ENCODE measurements at places on chromosomes 1 and 21. TPM values are rescaled to one million over a fixed set of nuclear protein-coding genes. Genes with fewer than 3 reads are reported as not detected.

Gene FMOD
- total RNA-seq, result 0.35 TPM

Gene VSIG8
- not detected for total RNA-seq

Gene EFNA3
- 6.6 TPM for total RNA-seq

Gene KRTAP19-1
- total RNA-seq, result not detected

Gene ZNF697
- total RNA-seq, result 19.5 TPM

Gene TSPEAR
- total RNA-seq, result not detected

Gene SLC39A1
- total RNA-seq, result 113 TPM

Gene WDR64
- total RNA-seq, result not detected

GRCh38 chr21:34589511-34590282 lies 25.2 kb downstream of the RCAN1 start:
- peaks cover 4% of the 10 kb centered on the region for H3K4me1 ChIP-seq
- H3K4me3 ChIP-seq, result no peak overlapping the region
- no peak for DNase-seq
- H3K36me3 ChIP-seq, result peaks cover 9% of the 10 kb centered on the region
- no peaks in the 10 kb centered on the region for H3K27me3 ChIP-seq

GRCh38 chr1:172588296-172589291 lies 55.6 kb downstream of the SUCO start:
- H3K27me3 ChIP-seq, result no peaks in the 10 kb centered on the region
- peaks cover 35% of the 10 kb centered on the region for H3K36me3 ChIP-seq
- no peak for DNase-seq
- no peak overlapping the region for H3K4me3 ChIP-seq
- no peaks in the 10 kb centered on the region for H3K4me1 ChIP-seq

- no peaks in the 10 kb centered on the region for H3K27me3 ChIP-seq
- peak; percentile 8 for DNase-seq
These were observed at the start of gene B3GALT2 for GRCh38 chr1:193185901-193186731. Gene B3GALT2 (minus strand): TSS chr1:193186613. CDS start chr1:193181562, 5,051 bp downstream.

DNA sequence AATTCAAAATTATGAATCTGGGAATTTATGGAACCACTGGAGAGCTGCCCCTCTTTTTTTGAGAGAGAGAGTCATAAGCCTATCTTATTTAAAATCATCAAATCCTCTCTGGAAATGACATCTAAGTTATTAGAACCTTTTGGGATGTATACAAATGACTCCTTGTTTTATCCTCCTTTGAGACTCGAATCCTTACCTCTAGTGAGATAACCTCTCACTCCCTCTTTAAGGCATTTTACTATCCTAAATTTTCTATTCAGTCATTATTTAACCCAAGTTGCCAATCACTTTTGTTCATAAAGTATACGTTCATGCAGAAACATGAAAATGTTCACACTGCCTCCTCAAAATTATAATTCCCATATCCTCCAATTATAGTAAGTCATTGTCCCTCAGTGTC lies 313.6 kb upstream of the C1orf87 start:
- H3K36me3 ChIP-seq, result no peaks in the 10 kb centered on the region
- no peak overlapping the region for H3K27ac ChIP-seq
- H3K27me3 ChIP-seq, result no peaks in the 10 kb centered on the region
- no peak for DNase-seq

GRCh38 chr1:41870076-41870562 lies 48.6 kb downstream of the HIVEP3 start:
- H3K4me1 ChIP-seq, result peaks cover 5% of the 10 kb centered on the region
- H3K27ac ChIP-seq, result no peak overlapping the region
- no peak for DNase-seq
- no peaks in the 10 kb centered on the region for H3K36me3 ChIP-seq
- no peaks in the 10 kb centered on the region for H3K27me3 ChIP-seq

GRCh38 chr1:185608177-185608576 lies 126.0 kb upstream of the HMCN1 start:
- no peaks in the 10 kb centered on the region for H3K4me1 ChIP-seq
- H3K27me3 ChIP-seq, result no peaks in the 10 kb centered on the region
- DNase-seq, result no peak
- H3K27ac ChIP-seq, result no peak overlapping the region
- H3K36me3 ChIP-seq, result no peaks in the 10 kb centered on the region
- no peak overlapping the region for H3K4me3 ChIP-seq

- H3K27me3 ChIP-seq, result no peaks in the 10 kb centered on the region
- peaks cover 25% of the 10 kb centered on the region for H3K4me1 ChIP-seq
- no peak overlapping the region for H3K27ac ChIP-seq
- H3K4me3 ChIP-seq, result no peak overlapping the region
- H3K36me3 ChIP-seq, result peaks cover 4% of the 10 kb centered on the region
- no peak for DNase-seq
These were observed 68.1 kb downstream of the PPP1R12B start for GRCh38 chr1:202416641-202417040.

GRCh38 chr1:117098287-117098890 lies 23.2 kb downstream of the TRIM45 start:
- no peak for DNase-seq
- H3K27ac ChIP-seq, result no peak overlapping the region
- peaks cover 23% of the 10 kb centered on the region for H3K36me3 ChIP-seq

GRCh38 chr21:46061063-46061462 lies 36.8 kb upstream of the COL6A2 start:
- no peaks in the 10 kb centered on the region for H3K27me3 ChIP-seq
- peaks cover 17% of the 10 kb centered on the region for H3K4me1 ChIP-seq
- peaks cover 8% of the 10 kb centered on the region for H3K36me3 ChIP-seq
- DNase-seq, result no peak

DNA sequence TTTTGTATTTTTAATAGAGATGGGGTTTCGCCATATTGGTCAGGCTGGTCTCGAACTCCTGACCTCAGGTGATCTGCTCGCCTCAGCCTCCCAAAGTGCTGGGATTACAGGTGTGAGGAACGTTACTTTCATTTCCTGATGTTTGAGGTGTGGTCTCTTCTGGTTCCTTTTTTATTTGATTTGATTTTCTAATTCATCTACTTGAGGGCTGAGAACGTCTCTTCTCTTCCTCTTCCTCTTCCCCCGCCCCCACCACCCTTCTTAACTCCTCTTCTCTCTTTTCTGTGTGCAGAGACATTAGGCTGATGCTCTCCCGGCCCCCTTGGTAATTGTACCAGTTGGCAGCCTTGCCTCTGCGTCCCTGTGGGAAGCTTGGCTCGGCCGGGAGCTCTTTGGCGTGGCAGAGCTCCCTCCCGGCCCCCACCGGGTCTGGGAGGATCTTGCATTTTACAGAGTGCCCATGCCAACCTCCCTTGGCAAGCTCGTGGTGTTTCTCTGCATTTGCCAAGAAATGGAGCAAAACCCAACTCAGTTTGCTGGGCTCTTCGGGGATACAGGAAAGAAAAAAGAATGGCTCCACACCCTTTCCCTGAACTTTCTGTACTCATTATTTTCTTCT lies 19.9 kb downstream of the CRYAA start:
- peaks cover 13% of the 10 kb centered on the region for H3K27me3 ChIP-seq
- H3K36me3 ChIP-seq, result no peaks in the 10 kb centered on the region
- H3K4me1 ChIP-seq, result no peaks in the 10 kb centered on the region
- no peak overlapping the region for H3K4me3 ChIP-seq
- no peak overlapping the region for H3K27ac ChIP-seq
- DNase-seq, result no peak
